ENCODE measurements at places on chromosomes 3 and 15.

DNA sequence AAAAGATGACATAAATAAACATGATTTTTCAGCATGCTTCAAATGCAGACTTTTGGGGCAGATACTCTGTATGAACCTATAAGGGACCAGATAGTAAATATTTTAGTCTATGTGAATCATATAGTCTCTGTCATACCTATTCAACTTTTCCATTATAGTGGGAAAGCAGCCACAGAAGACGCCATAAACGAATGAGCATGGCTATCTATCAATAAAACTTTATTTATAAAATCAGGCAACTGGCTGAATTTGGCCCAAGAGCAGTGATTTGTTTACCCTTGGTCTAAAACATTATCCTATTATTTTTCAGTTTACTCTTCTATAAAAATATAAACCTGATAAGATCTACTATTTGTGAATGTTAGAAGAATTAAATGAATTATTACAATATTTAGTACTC, 25.9 kb upstream of the VEPH1 start:
- no peak for DNase-seq

DNA sequence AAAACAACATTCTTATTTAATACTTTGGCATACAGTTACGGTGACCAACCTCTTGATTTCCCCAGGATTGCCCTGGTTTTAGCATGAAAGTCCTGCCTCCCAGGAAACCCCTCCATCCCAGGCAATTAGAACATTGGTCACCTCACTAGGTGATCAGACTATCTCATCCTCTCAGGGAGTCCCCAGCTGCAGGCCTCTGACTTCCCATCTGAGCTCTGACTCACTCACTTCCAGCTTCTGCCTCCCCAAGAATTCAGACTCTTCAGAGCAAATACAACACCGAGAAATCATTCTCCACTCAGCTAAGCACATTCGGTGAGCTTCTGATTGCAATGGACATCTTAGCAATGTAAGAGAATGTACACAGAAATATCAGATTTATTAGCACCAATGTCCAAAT, 92.4 kb upstream of the HES1 start:
- DNase-seq: no peak

- no peak for DNase-seq
Observed at GRCh38 chr15:72820278-72820677, 36.7 kb upstream of the ADPGK start.

GRCh38 chr3:59451800-59452746, 402.2 kb upstream of the CFAP20DC start:
- DNase-seq: no peak

- no peak for DNase-seq
Observed at GRCh38 chr3:136465296-136465695, 215.2 kb downstream of the PCCB start.

GRCh38 chr3:42228796-42229195, 37.2 kb downstream of the CCK start:
- DNase-seq: no peak

DNA sequence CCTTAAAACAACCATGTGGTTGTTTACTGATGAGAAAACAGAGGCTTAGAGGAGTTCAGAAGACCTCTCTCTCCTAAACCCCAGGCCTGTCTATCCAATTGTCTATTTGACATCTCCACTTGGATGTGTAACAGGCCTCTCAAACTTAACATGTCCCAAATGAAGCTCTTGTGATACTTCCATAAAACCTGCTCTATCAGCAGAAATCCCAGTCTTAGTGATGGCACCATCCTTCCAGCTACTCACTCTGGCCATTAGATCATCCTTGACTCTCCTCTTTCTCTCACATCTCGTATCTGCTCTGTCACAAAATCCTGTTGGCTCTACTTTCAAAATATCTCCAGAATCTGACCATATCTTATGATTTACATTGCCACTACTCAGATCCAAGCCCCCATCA, 28.8 kb downstream of the EHHADH start:
- no peak for DNase-seq

- DNase-seq: no peak
Observed at GRCh38 chr3:53693451-53693850, 152.8 kb downstream of the CHDH start.

- no peak for DNase-seq
Observed at GRCh38 chr3:184784731-184785500, 27.1 kb upstream of the VPS8 start.

DNA sequence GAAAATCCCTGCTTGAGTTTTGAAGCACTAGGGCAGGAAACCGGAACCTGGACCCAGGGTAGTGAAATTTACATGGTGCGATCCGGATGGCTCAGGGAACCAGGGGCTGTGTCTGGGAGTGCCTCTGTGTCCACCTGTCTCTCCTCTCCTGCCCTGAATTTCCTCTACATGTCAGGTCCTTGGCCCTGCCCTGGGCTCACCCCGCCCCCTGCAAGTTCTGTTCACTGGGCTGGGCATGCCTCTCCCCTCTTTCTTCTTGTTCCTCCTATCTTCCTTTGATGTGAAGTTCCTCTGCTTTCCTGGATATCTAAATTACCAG, 435.9 kb upstream of the RBMS3 start:
- DNase-seq: no peak

DNA sequence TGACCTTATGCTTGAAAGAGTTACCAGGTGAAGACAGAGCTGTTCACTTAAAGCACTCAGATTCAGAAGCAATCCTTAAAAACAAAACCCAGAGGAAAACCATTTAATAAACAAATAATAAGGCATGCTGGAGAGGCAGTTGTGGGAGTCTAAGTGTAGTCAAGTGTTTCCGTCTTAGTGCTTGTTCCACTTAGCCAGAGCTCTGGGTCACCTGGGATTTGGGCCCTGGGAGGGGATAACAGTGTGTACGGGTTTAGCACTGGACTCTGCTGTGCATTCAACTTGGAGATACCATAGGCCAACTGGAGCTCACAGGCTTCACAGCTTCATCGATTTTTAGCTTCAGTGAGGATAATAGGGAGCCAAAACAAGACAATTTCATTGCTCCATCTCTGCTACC, 444.6 kb downstream of the CNTN4 start:
- DNase-seq: no peak

DNA sequence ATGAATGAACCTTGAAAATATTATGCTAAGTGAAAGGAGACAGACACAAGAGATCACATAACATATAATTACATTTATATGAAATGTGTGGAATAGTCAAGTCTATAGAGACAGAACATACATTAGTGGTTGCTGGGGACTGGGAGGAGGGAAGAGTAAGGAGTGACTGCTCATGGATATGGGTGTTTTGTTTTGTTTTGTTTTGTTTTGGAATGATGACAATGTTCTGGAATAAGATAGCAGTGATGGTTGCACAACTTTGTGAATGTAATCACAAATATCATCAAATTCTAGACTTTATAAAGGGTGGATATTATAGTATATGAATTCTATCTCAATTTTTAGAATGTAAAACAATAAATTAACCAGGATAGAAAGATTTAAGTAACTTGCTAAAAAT, 57.4 kb upstream of the PHLDB2 start:
- DNase-seq: no peak

- no peak for DNase-seq
Observed at GRCh38 chr3:57133157-57133556, 32.0 kb downstream of the IL17RD start.

- no peak for DNase-seq
Observed at GRCh38 chr3:139499536-139499935, 23.2 kb upstream of the RBP2 start.

DNA sequence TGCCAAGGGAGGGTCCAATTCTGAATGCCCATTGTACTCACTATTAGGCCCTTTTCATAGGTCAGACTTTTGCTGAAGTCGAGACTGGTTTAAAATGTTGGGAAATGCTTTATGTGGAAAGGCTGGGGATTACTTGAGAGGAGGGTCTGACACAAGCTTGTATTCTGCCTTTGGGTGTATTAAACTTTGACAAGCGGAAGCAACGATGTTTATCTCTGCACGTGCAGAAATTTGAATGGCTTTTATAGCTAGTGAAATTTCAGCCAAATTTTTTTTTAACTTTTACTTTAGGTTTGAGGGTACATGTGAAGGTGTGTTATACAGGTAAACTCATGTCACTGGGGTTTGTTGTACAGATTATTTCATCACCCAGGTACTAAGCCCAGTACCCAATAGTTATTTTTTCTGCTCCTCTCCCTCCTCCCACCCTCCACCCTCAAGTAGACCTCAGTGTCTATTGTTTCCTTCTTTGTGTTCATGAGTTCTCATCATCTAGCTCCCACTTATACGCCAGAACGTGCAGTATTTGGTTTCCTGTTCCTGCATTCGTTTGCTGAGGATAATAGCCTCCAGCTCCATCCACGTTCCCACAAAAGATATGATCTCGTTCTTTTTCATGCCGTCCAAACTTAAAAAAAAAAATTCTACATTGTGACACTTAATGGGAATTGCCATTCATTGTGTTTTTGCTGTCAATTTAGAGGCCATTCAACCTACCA, 223.0 kb upstream of the BHLHE40 start:
- DNase-seq: no peak

GRCh38 chr15:37783290-37783689, 151.2 kb upstream of the TMCO5A start:
- no peak for DNase-seq

GRCh38 chr3:139695007-139695406, 17.2 kb upstream of the NMNAT3 start:
- no peak for DNase-seq

Measured in activated T-helper 1 cell treated with anti-CD3 and anti-CD28 coated beads, Interleukin-2, amount 50 U/mL, for 16 hours (primary cell).